ENCODE measurements at places on chromosomes 7 and 10.

- DNase-seq = no peak
Measured at GRCh38 chr10:78859769-78860168, 209.0 kb upstream of the ZMIZ1 start.

- DNase-seq = no peak
Measured at GRCh38 chr10:91564508-91564907, 68.4 kb downstream of the PPP1R3C start.

- no peak for DNase-seq
Measured at GRCh38 chr10:110966146-110966545, 46.7 kb downstream of the SHOC2 start.

DNA sequence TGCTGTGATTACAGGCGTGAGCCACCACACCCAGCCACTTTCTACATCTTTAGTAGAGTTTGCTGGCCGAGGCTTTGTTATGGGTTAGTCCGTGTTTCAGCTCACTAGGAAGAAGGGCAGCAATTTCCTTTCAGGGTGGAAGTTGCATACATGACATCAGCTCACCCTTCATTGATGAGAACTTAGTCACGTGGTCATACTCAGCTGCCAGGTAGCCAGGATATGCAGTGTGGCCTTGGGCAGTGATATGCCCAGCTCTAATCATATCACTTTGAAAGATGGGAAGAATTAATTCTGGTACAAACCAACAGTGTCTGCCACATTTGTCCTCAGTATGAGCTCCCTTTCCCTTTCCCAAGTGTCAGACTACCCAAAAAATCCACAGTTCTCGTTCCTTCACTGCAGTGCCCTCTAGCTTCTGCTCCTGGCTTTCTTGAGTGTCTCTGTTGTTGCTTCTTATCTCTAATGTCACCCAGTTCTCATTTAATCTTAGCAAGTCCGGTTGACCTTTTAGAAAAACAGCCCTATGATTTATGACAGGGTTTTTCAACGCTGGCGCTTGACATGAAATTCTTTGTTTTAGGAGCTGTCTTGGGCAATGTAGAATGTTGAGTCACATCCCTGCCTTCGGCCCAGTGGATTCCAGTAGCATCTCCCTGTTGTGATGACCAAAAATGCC, 108.7 kb upstream of the ITGB1 start:
- DNase-seq = no peak

- no peak for DNase-seq
Measured at GRCh38 chr10:33423154-33423529, 88.7 kb upstream of the NRP1 start.

- no peak for DNase-seq
Measured at GRCh38 chr7:107115762-107116540, 52.9 kb upstream of the HBP1 start.

DNA sequence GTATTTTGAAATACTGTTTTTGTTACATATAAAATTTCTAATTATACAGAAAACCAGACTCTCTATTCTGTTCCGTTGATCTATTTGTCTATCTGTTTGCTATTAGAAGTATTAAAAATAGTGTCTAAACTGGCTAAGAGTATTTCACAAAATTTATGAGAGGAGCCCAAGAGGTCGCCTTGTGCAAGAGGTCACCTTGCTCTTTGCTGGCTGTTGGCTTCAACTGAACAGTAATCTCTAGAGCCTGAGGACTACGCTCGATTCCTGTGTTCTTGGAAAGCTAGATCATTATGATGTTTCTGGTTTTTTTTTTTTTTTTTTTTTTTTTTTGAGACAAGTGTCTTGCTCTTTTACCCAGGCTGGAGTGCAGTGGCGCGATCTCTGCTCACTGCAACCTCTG, 428.6 kb downstream of the LRMDA start:
- no peak for DNase-seq

- no peak for DNase-seq
Measured at GRCh38 chr7:65295409-65295808, 78.2 kb upstream of the ZNF92 start.

DNA sequence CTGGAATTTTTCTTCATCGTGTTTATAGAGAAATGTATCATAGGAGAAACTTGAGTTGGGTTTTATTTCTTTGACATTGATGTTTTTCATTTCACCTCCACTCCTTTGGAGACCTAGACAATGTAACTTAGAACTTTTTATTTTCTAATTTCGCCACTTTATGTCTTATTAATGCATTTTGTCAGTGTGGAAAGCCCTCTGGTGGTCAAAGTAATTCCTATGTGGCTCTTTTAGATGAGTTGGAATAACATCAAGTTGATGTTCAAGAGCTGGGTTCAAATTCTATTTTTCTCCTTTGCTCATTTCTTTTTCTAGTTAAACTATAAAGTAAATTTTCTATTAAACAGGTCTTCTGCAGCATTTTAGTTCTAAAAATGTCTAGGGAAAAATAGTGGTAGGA, 478.6 kb downstream of the LRMDA start:
- no peak for DNase-seq

DNA sequence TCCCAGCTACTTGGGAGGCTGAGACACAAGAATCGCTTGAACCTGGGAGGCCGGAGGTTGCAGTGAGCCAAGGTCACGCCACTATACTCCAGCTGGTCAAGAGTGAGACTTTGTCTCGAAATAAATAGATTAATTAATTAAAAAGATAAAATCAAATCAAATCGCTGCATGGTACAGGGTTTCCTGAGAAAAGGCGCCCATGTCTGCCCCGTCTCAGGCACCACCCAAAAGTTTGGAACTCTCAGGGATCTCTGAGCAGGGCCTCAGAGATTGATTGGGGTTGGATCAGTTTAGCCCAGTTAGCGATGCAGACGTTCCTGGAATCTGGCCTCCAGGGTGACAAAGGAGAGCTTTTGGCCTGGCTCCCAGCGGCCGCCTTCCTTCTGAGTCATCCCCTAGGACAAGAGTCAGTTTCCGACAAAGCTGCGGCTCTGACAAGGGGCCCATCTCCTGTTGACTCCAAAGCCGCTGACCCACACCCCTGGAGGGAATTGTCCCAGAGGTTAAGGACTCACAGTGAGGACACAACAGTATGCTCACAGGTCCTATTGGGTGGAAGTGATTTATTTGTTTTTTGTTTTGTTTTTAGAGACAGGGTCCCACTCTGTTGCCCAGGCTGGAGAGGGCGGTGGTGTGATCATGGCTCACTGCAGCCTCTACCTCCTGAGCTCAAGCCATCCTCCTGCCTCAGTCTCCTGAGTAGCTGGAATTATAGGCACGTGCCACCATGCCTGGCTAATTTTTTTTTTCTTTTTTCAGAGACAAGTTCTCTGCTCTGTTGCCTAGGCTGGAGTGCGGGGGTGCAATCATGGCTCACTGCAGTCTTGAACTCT, 6.8 kb downstream of the ORAI2 start:
- no peak for DNase-seq

DNA sequence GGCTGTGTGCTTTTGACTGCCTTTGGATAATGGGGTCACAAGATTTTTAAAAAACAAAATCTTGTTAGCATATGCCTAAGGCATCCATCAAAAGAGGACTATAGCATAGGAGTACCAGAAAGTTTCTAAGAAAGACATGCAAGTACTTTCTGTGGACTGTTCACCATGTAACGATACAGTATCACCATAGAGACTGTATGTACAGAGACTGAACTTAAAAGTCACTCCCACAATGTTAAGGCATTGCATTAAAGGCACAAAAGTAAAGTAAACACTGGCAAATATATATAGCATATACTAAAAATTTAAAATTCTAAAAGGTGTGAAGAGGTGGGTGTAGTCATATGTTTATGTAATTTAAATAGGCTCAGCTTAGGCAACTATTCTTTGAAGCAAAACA, 190.9 kb downstream of the IMMP2L start:
- DNase-seq = no peak

DNA sequence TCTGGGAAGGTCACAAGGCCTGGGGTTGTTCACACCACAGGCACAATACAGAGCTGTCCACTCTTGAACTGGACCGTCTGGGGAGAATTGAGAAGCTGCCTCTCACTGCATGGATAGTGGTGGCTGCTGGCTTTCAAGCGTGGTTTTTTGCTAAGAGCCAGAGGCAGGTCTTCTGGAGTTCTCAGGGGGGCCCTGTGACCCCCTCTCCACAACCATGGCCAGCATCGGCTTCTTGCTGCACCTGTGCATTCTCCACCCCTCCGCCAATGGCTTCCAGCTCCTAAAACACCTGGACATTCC, 140.3 kb downstream of the ADCY1 start:
- DNase-seq = no peak

Data from stimulated activated CD4-positive, alpha-beta T cell treated with anti-CD3 and anti-CD28 coated beads, TNF-alpha, amount 100 ng/mL, for 4 hours (primary cell).